Cerebellar nuclear complex (tissue), 1 donor: ENCODE measurements at places on chromosomes 11 and 22.
A peak's percentile ranks its signal among the peaks of the same experiment; 100 is the strongest.

- DNase-seq = no peak
Observed at GRCh38 chr11:21631991-21632390, 560.9 kb upstream of the ANO5 start.

GRCh38 chr11:119693253-119693815 is 35.7 kb downstream of the NECTIN1 start:
- no peak for DNase-seq

DNA sequence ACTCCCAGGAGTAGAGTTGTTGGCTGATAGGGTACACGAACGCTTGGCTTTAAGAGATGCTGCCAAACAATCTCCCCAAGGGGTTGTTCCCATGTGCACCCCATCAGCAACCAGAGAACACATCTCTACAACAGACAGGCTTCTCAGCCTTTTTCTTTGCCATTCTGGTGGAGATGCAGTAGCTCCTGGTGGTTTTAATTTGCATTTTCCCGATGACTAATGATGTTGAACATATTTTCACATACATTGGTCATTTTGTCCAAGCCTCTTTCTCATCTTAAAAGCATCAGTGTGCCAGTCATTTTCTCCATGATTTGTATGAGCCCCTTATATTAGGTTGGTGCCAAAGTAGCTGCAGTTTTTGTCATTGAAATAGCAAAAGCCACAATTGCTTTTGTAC is 21.8 kb downstream of the DHCR7 start:
- no peak for DNase-seq

DNA sequence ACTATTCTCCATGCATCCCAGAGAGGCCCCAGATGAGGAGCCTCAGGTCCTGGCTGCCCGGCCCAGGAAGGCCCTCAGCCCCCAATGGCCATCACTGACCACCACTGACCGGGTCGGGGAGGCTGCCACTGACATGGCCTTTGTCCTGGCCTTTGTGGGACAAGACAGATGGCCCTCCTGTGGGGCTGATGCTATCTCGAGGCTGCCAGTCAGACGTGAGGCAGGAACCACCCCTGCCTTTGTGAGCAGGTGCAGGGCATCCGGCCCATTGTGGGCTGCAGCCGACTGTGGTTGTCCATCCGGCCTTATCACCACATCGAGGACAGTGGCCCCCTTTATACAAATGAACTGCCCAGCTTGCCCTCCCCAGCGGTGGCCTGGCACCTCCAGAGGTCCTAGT is 5.5 kb downstream of the GP1BB start:
- DNase-seq = no peak

DNA sequence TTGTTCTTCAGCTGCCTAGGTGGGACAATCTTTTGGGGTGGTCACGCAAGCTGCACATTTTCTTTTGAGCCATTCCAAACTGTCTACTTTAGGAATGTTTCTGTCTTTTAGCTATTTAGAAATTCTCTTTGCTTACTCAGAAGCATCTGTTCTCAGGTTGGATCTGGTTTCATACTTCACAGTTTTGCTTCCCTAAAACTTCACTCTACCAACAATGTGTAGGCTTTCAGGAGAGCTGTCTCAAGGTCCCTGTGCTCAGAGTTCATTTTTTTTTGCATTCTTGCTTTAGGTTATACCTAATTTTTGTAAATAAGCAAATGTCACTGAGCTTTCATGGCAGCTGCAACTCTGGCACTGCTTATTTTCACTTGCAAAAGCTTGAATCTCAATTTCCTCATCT is 36.7 kb downstream of the CCDC90B start:
- DNase-seq = no peak

GRCh38 chr11:117520201-117520600 is 192.5 kb downstream of the CEP164 start:
- no peak for DNase-seq

DNA sequence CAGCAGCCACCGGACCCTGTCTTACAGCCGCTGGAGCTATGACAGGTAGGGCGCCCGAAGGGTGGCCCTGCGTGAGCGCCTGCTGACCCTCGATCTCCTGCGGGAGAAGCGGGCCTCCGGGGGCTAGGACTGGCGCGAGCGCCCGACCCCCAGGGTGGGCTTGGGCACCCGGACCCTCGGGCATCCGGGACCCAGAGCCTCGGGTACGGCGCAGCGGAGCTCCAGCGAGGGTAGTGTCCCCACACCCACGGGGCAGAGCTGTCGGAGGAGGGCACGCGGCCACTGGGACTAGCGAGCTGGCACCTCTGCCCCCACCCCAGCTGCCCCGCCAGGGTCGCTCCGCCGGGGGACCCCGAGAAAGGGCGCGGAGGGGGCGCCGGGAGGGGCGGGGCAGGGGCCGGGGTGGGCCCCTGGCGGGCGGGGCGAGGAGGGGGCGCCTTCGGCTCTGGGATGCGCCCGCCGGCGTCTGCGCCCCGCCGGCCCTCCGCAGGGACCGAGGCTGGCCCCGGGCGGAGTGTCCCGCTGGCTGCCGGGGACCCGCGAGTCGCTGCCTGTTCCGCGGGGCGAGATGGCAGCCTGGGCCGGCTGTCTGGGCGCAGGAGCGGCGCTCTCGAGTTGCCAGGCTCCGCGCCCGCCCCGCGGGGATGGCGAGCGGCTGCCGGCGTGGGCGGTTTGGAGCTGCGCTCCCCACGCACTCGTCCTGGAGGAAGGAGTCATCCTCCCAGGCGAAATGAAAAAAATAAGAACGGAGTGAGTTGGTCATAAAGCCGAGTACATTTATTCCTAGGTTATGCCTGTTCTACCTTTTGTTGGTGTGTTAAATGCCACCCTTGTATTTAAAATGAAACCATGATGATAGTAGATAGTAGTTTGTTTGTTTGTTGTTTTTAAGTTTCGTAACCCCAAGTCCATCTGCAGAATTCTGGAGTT is 32.4 kb downstream of the EIF3F start:
- no peak for DNase-seq

DNA sequence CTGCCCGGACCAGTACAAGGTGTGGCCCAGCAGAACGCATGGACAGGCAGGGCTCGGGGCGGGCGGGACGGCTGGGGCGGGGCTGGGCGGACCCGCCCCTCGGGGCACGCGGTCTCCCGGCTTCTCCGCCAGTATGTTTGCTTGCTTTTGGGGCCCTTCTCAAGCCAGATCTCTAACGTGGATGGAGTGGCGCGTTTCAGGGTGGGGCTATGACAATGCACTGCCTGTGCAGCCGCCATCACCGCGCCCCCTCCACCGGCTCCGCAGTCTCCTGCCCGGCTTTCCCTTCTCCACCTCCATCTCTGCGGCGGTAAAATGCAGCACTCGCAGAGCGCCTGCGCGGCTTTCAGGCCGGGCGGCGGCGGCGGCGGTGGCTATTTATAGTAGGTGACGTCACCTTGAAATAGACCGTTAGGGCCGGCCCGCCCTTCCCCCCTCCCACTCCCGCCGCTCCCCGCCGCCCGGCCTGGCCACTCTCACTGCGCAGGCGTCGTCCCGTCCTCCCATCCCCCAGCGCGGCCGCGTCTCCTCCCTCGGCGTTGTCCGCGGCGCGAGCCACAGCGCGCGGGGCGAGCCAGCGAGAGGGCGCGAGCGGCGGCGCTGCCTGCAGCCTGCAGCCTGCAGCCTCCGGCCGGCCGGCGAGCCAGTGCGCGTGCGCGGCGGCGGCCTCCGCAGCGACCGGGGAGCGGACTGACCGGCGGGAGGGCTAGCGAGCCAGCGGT is at the start of gene YWHAH:
YWHAH (plus strand) TSS at position 558 of the 722 bp plus-strand sequence. CDS start 199 bp downstream, outside the sequence.
- DNase-seq = no peak

- DNase-seq = no peak
Observed at GRCh38 chr11:104813532-104813931, 84.7 kb downstream of the CASP12 start.

GRCh38 chr11:96023275-96023674 is 99.4 kb upstream of the MTMR2 start:
- no peak for DNase-seq

DNA sequence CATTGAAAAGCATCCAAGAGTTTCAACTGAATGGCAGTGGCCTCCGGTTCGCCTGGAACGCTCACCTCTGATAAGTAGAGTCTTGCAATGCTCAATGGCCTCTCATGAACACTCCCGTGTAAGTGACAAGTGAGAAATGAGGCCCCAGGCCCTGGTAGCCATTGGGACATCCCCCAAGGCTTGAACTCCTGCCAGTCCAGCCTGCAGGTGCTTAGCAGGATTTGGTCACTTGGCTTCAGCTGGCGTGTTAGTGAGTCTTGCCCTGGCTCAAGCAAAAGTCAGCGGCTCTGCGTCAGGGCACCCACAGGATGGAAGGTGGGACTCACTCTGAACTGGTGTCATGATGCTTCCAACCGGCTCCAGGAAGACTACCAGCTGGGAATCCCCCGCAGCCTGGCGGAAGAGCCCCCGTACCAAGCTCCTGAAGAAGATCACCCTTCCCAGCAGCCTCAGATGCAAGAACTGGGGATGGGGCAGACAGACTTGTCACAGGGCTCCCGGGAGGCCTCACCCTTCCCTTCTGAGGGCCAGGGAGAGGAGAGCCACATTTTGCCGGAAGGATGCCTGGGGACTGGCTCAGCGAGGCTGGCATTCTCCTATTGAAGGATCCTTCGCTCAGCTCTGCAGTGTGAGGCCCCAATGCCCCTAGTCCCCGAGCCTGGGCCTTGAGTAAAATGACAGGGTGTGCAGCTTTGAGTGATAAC is 19.3 kb downstream of the MB start:
- DNase-seq = no peak

DNA sequence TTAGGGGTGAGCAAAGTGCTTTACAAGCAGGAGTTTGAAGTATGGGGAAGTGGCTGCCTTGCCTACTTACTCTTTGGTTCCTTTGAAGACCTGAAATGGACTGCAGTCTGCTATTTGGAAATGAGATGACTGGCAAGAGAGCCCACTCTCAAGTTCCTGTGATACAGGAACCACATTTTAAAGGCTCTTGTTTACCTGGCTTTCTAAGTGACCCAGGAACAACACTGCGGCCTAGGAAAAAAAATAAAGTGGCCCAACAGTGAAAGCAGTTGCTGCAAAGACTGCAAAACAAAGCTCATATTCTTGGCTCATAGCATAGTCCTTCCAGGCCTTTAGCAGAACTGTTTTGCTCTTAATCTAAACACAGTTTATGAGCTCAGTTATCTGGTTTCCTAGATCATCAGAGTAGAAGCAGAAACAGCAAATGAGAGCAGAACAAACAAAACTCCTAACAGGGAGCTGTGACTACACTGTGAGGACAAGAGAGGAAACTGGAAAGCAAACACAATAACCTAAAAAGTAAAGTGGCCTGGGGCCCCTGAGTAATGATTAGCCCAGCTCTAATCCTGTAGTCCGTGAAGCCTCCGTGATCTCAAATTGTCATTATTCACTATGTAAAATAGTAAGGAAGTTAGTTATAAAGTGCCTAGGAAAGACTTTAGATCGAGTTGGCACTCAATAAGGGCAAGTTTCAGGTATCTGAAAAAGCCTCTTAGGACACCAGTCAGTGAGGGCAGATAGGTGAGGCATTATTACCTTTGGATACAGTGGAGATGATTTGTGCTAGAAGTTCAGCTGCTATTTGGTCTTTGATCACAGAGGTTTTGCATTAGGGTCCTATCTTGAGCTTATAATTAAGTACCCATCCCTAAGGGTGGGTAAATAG is 11.5 kb downstream of the CCDC117 start:
- no peak for DNase-seq

- peak; percentile 10 for DNase-seq
Observed at GRCh38 chr11:112113539-112114457, 27.1 kb downstream of the SDHD start.

GRCh38 chr11:117226388-117227385 is 5.2 kb downstream of the PCSK7 start:
- peak; percentile 23 for DNase-seq

GRCh38 chr11:31408201-31408600 is 38.5 kb downstream of the DNAJC24 start:
- no peak for DNase-seq

- no peak for DNase-seq
Observed at GRCh38 chr11:116334596-116334995, 438.2 kb downstream of the BUD13 start.

DNA sequence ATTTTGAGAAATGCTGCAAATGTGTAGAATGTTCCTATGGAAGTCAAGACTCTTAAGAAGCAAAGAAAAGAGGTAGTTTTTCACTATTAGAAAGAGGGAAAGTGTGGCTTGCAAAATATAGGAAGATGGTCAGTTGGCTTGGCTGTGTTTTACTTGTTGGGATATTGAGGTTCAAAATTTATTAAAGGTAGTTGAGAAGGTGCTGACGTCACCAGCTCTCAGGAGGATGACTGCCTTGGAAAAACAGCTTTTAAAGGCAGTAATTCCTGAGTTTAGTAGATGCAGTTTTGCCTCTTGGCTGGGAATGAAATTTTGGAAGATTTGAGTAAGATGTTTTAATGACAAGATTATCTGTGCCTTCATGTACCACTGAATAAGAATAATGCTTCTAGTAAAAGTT is 336 bp downstream of the OR4D9 start:
- DNase-seq = no peak

GRCh38 chr11:110565357-110566336 is 135.9 kb downstream of the FDX1 start:
- no peak for DNase-seq

GRCh38 chr11:9799886-9800285 is 136.0 kb downstream of the SWAP70 start:
- no peak for DNase-seq

DNA sequence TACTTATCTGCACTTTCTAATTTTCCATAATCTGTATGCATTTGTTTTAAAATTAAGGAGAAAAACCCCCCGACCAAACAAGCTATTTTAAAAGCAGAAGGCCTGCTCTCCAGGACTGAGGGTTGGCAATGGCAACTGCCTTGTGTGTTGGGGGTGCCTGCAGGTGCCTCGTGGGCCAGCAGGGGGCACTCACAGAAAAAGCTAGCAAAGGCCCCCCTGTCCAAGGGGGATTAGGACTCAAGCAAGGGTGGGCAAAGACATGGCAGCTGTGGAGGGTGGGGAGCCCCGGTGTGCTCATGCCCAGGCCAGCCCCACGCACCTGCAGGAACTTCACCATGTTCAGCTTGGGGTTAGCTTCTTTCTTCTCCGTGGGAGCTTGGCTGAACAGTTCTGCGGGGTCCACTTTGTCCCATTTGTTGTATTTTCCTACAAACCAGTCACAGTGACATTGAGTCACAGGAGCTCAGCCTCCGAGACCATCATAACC is 10.3 kb downstream of the TOP3B start:
- no peak for DNase-seq

DNA sequence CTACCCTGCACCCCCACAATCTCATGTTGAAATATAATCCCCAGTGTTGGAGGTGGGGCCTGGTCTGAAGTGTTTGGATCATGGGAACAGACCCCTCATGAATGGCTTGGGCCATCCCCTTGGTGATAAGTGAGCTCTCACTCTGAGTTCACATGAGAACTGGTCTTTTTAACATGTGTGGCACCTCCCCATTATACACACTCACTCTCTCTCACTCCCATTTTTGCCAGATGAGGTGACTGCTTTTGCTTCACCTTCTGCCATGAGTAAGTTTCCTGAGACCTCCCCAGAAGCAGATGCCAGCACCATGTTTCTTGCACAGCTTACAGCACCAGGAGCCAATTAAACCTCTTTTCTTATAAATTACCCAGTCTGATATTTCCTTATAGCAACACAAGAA is 32.1 kb upstream of the DRD2 start:
- no peak for DNase-seq

DNA sequence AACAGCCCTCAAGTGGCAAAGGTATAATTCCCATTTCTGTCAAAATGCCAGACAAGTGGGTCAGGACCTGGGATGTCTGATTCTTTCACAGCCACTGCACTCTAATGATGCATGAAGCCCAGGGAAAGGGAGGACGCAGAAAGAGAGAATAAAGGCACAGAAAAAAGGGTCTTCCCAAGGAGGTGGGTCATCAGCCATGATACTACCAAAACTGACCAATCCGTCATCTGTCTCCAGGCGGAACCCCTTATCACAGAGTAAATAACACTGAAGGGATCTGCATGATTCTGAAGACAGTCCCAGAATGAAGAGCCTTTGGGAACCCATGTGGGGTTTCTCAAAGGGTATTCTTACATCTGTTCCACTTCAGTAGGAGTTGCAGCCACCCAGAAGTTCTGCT is 73.8 kb upstream of the OPCML start:
- no peak for DNase-seq
